ENCODE measurements at places on chromosomes 1 and 21.
A peak's percentile ranks its signal among the peaks of the same experiment; 100 is the strongest.

GRCh38 chr1:225440380-225441221 lies 12.8 kb upstream of the LBR start:
- H3K27me3 ChIP-seq = no peaks in the 10 kb centered on the region
- H3K36me3 ChIP-seq = no peaks in the 10 kb centered on the region
- H3K4me1 ChIP-seq = peaks cover 9% of the 10 kb centered on the region
- H3K27ac ChIP-seq = no peak overlapping the region

DNA sequence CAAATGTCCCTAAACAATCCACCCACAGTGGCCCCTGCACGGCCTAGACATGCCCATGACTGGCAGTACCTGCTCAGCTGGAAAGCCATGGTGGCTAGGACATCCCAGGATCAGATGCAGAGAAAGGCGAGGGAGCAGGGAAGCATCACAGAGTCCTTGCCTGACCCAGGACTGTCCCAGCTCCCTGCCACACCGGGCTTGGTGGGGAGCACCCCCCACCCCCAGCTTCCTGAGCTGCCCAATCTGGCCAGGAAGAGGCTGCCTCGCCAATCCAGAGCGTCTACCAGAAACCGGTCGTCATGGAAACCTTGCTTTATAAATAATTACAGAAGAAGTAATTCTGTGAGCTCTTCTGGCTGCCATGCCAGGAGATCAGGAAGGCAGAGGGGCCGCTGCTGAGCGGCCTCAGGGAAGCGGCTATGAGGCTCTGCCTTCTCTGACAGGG lies 34.8 kb downstream of the ACOT7 start:
- peaks cover 6% of the 10 kb centered on the region for H3K36me3 ChIP-seq
- no peak for DNase-seq
- peaks cover 42% of the 10 kb centered on the region for H3K4me1 ChIP-seq
- no peak overlapping the region for H3K4me3 ChIP-seq
- H3K27me3 ChIP-seq = no peaks in the 10 kb centered on the region

- peak overlapping the region; percentile 17 for H3K27ac ChIP-seq
- H3K4me3 ChIP-seq = no peak overlapping the region
- peaks cover 27% of the 10 kb centered on the region for H3K4me1 ChIP-seq
- no peaks in the 10 kb centered on the region for H3K27me3 ChIP-seq
- no peaks in the 10 kb centered on the region for H3K36me3 ChIP-seq
- DNase-seq = no peak
These were observed 9.8 kb upstream of the PLCH2 start for GRCh38 chr1:2466270-2466665.

DNA sequence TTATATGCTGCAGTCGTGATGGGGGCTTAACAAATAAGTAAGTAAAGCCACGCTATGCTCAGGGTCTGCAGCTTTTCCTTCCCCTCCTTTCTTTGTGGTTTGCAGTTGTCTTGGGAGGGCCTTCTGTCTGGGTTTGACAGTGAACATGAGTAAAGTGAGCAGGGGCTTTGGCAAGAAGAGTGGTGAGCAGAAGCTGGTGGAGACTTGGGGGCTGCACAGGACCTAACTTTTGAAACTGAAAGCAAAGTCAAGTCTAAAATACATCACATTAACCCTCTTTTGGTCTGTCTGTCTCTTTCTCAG lies 368.6 kb upstream of the VAMP3 start:
- H3K27me3 ChIP-seq = no peaks in the 10 kb centered on the region
- H3K4me3 ChIP-seq = no peak overlapping the region
- DNase-seq = no peak
- no peaks in the 10 kb centered on the region for H3K36me3 ChIP-seq

GRCh38 chr1:73765551-73766233 lies 432.3 kb downstream of the LRRIQ3 start:
- H3K27ac ChIP-seq = no peak overlapping the region
- no peaks in the 10 kb centered on the region for H3K4me1 ChIP-seq
- H3K36me3 ChIP-seq = no peaks in the 10 kb centered on the region
- peaks cover 4% of the 10 kb centered on the region for H3K27me3 ChIP-seq
- DNase-seq = no peak
- H3K4me3 ChIP-seq = no peak overlapping the region

GRCh38 chr1:92065042-92065441 lies 10.2 kb downstream of the SETSIP start:
- H3K36me3 ChIP-seq = no peaks in the 10 kb centered on the region
- no peak overlapping the region for H3K4me3 ChIP-seq
- no peaks in the 10 kb centered on the region for H3K27me3 ChIP-seq
- H3K27ac ChIP-seq = no peak overlapping the region
- no peaks in the 10 kb centered on the region for H3K4me1 ChIP-seq

- DNase-seq = no peak
- H3K4me1 ChIP-seq = peaks cover 7% of the 10 kb centered on the region
These were observed 39.5 kb downstream of the TMEM51 start for GRCh38 chr1:15192916-15193550.

GRCh38 chr1:225484657-225485214 lies 56.9 kb upstream of the LBR start:
- no peaks in the 10 kb centered on the region for H3K36me3 ChIP-seq
- H3K27ac ChIP-seq = no peak overlapping the region
- DNase-seq = no peak
- no peak overlapping the region for H3K4me3 ChIP-seq

GRCh38 chr1:40314721-40315238 lies 2.3 kb downstream of the COL9A2 start:
- H3K4me3 ChIP-seq = no peak overlapping the region
- H3K27me3 ChIP-seq = peaks cover 24% of the 10 kb centered on the region
- no peaks in the 10 kb centered on the region for H3K4me1 ChIP-seq
- no peaks in the 10 kb centered on the region for H3K36me3 ChIP-seq
- no peak for DNase-seq

GRCh38 chr1:174998569-174999215 lies 1.1 kb upstream of the CACYBP start:
- no peaks in the 10 kb centered on the region for H3K36me3 ChIP-seq
- peaks cover 9% of the 10 kb centered on the region for H3K4me1 ChIP-seq
- peak overlapping the region; percentile 81 for H3K27ac ChIP-seq
